ENCODE measurements at places on chromosomes 5 and 9.

DNA sequence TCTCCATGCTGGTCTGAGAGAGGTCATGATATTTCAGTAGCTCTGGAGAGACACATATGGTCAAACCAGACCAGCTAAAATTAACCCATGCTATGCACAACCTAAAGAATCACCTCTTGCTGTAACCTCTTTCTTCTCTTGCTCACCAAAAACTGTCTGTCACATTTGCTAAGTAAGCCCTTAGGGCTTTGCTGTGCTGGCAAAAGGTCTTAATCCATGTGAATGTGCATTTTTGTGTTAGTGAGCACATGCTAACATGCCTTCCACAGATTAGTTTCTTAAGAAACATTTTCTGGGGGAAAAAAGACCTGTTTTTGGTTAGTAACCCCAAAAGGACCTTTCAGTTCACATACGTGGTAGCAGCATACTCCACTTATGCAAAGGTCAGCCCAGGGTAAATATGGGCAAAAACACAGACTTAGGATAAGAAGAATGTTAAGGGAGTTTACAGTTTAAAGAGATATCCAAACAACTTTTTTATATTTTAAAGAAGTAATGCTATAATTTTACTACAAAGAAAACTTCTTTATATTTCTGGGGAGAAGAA, 124.2 kb upstream of the CCDC152 start:
- no peak for DNase-seq

DNA sequence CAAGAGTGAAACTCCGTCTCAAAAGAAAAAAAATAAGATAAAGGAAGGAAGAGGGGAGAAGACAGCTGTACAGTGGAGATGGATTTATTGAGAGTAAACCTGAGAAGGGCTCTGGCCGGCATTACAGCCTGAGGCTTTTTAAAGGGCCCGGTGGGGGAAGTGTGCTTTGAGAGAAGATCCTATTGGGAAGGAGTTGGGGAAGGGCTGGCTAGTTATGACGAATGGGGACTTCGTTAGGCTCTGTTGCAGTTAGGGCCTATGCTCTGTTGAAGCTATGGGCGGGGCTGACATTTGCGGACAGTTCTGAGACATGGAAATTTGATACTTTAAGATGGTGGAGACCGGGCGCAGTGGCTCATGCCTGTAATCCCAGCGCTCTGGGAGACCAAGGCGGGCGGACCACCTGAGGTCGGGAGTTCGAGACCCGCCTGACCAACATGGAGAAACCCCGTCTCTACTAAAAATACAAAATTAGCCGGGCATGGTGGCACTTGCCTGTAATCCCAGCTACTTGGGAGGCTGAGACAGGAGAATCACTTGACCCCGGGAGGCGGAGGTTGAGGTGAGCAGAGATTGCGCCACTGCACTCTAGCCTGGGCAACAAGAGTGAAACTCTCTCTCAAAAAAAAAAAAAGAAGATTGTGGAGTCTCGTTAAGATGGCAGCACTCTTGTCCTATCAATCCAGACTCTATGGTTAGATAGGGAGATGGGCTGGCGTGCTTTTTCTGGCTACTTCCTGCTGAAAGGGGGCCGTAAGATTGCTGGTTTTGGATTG, 33.2 kb downstream of the C9orf50 start:
- DNase-seq = no peak

GRCh38 chr5:16596581-16596940, 20.2 kb downstream of the RETREG1 start:
- DNase-seq = no peak

DNA sequence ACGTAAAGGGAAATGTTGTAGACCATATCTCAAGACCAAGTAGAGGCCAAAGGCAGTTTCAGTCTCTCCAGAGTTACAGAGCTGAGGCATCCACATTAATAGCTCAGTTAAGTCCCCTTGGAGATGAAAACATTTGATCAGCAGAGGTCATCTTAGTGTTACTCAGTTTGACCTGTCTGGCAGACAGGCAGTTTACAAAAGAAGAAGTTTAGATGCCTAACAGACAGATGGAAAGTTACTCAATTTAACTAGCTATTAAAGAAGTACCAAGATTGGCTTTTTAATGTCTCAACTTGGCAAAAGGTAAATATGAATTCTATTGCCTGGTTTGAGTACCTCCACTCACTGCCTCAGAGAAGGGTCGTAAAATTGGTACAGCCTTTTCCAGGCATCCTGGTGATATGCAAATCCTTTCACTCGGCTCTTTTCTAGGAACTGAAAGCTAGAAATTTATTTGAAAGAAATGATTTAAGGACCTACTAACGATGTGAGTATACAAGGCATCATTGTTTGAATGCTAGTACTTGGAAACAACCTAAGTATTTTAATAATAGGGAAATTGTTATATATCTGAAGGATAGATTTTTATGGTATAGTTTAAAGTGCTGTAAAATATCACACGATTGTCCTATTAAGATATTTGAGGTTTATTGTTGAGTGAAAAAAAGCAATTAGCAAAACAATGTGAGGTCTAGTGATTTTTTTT, 14.8 kb downstream of the ACO1 start:
- DNase-seq = no peak

DNA sequence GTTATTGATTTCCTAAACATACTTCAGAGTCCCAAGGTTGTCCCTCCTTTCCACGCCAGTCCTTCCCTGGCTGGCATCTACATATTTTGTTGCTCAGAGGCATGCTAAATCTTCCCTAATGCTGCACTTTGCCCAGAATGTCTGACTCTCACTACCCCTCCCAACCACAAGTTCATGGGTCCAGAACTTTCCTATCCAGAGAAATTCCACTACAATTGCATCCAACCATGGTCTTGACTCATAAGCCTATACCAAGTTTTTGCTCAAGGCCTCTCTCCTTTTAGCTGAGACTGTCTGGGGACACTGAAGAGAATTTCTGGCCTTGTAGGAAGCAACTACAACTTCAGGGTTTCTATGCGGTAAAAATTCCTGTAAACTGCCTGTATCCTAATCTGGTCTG, 206.3 kb downstream of the BNC2 start:
- DNase-seq = no peak

DNA sequence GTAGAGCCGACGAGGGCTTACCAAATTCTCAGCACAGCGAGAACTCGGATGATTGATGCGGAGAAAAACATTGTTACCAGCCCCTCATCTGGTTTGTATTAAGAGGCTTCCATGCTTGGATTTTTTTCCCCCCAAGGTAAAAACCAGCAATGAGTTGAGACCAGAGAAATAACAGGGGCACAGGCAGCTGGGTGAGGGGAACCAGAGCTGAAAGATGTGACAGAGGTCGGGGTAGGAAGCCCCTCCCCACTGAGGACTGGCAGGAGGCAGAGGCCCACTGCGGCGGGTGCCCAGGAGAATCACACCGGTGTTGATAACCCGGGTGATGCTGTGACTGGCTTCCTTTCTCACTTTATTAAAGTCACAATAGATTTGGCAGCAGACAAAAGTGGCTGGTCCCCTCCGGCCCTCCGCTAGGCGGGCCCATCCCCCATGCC, 116.5 kb upstream of the PHYKPL start:
- no peak for DNase-seq

GRCh38 chr5:100827481-100827889, 75.6 kb downstream of the ST8SIA4 start:
- DNase-seq = no peak
